Sigmoid colon (tissue), 7 donors: ENCODE measurements at places on chromosomes 5 and 9. TPM values are rescaled to one million over a fixed set of nuclear protein-coding genes. Genes with fewer than 3 reads are reported as not detected.

GRCh38 chr9:131755541-131756198 is 15.8 kb upstream of the RAPGEF1 start:
- H3K4me3 ChIP-seq, result no peak overlapping the region
- no peak overlapping the region for H3K27ac ChIP-seq
- no peaks in the 10 kb centered on the region for H3K4me1 ChIP-seq
- H3K36me3 ChIP-seq, result no peaks in the 10 kb centered on the region
- peak; percentile 81 for DNase-seq

DNA sequence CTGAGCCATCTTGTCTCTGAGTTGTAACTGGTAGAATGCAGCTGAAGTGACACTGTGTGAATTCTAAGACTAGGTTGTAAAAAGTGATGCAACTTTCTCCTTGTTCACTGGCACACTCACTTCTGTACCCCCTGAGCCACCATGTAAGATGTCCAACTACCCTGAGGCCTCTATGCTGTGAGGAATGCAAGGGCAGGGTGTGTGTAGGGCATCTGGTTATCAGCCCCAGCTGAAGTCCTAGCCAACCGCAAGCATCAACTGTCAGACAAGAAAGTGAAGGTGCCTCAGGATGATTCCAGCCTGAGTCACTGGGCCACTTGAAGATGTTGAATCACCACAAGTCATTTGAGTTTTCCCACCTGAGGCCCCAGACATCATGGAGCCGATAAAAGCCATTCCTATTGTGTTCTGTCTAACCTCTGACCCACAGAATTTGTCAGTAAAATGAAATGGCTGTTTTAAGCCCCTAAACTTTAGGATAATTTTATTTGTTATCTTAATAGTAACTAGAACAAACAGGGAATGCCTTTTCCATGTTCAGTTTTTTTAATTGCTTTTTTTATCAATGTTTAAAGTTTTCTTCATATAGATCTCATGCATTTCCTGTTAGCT is 18.7 kb upstream of the RHOBTB3 start:
- no peak overlapping the region for H3K27ac ChIP-seq
- H3K27me3 ChIP-seq, result no peaks in the 10 kb centered on the region
- no peaks in the 10 kb centered on the region for H3K4me1 ChIP-seq
- no peak for DNase-seq
- no peak overlapping the region for H3K4me3 ChIP-seq

DNA sequence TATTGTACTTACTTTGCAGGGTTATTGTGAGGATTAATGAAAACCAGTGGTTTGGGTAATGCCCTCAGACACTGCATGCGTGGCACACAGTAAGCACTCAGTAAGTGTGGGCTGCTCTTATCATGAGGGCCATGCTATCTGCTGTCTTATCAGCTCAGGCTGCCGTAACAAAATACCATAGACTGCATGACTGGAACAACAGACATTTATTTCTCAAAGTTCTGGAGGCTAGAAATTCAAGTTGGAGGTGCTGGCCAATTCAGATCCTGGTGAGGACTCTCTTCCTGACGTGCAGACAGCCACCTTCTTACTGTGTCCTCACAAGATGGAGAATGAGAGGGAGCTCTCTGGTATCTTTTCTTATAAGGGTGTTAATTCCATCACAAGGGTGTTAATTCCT is 23.9 kb upstream of the SH3PXD2B start:
- peak; percentile 13 for DNase-seq
- no peaks in the 10 kb centered on the region for H3K27me3 ChIP-seq
- no peaks in the 10 kb centered on the region for H3K36me3 ChIP-seq
- no peak overlapping the region for H3K4me3 ChIP-seq
- H3K27ac ChIP-seq, result no peak overlapping the region

- no peaks in the 10 kb centered on the region for H3K36me3 ChIP-seq
- no peaks in the 10 kb centered on the region for H3K4me1 ChIP-seq
- no peak overlapping the region for H3K27ac ChIP-seq
- DNase-seq, result no peak
Observed at GRCh38 chr9:29325894-29326293, 1752.6 kb upstream of the C9orf72 start.

DNA sequence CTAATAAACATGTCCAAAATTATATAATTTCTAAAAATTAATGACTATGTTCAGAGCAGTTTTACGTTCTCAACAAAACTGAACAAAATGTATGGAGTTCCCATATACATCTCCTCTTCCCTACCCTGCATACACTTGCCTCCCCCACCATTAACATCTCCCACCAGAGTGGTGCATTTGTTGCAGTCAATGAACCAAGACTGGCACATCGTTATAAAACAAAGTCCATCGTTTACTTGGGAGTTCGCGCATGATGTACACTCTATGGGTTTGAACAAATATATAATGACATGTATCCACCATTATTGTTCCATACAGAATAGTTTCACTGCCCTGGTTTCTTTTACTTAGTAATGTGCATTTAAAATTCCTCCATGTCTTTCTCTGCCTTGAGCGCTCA is 130.1 kb downstream of the APBA1 start:
- DNase-seq, result no peak
- no peak overlapping the region for H3K27ac ChIP-seq
- no peaks in the 10 kb centered on the region for H3K27me3 ChIP-seq
- no peaks in the 10 kb centered on the region for H3K36me3 ChIP-seq

DNA sequence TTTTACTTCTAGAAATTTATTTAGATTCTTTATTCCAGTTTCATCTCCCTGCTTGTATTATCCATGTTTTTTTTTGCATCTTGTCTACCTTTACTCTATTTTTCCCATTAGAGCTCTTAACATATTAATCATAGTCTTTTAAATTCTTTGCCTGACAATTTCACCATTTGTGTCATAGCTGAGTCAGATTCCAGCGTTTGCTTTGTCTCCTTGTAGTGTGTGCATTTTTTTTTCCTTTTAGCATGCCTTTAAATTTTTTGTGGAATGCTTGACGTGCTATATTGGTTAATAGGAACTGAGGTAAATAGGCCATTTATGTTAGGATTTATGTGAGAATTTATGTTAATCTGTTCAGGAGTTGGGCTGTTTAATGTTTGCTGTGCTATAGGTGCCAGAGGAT is 41.8 kb upstream of the NFIL3 start:
- no peak for DNase-seq
- no peaks in the 10 kb centered on the region for H3K27me3 ChIP-seq
- H3K4me1 ChIP-seq, result no peaks in the 10 kb centered on the region
- no peak overlapping the region for H3K4me3 ChIP-seq
- no peak overlapping the region for H3K27ac ChIP-seq

- H3K27ac ChIP-seq, result no peak overlapping the region
- H3K36me3 ChIP-seq, result no peaks in the 10 kb centered on the region
- no peak for DNase-seq
Observed at GRCh38 chr5:93731987-93732386, 9.4 kb downstream of the POU5F2 start.

DNA sequence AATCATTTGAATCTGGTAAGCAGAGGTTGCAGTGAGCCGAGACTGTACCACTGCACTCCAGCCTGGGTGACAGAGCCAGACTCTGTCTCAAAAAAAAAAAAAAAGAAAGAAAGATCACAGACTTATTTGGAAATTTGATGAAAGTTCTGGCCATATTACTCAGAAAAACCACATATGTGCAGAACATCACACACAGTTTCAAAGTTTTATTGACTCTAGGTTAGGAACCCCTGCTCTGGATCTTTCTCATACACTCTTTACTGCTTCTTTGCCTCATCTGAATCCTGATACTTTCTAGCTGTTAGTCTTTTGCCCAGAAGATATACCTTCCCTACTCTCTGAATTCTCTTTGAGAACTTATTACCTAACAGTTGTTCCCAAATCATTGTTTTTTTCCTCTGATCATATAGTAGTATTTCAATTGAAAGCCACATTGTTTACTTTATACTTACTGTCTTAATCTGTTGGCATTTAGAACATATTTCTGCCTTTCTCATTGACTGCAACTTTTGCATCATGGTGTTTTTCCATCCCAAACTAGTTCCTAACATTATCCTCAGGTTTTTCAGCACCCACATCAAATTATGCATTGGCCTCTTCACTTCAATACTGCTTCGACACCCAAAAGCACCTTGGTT is 68.7 kb downstream of the LNPEP start:
- no peak overlapping the region for H3K27ac ChIP-seq
- no peak for DNase-seq
- no peak overlapping the region for H3K4me3 ChIP-seq
- H3K27me3 ChIP-seq, result no peaks in the 10 kb centered on the region

DNA sequence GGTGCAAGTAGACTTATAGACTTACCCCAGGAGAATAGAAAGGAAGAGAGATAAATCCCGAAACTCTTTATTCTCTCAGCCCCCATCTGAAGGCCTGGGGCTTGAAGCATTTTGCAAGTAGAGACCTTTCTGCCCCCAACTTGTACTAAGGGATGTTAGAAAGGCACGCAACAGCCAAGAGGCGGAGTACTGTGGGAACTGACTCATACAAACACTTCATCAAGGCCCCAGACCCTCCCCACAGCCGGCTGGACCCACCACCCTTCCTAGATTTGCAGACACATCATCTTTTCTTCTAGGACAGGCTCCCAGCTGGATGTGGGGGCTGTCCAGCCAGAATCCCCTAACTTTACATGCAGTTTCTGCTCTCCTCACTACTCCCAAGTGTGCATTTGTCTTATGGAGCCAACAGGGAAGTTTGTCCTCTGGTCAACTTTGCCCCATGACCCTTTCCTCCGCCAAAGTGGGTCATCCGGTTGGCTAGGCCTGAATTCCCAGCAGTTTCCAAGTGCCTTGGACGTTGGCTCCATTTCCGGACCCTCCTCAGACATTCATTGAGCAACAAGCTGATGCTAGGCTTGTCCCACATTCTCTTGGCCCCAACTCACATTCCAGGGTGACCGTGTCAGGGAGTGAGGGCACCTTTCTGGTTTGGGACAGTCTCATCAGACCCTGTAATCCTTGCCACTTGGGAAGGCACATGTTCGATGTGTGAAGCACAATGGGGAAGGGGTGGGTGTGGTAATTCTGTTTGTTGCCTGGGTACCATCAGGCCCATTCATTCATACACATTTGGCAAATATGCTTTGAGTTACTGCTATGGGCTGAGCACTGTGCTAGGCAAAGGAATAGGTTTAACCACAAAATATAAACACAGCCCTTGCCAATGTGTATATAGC is 64.6 kb downstream of the ABLIM3 start:
- no peak for DNase-seq
- no peak overlapping the region for H3K4me3 ChIP-seq

GRCh38 chr5:56481428-56482357 is 248.6 kb upstream of the ANKRD55 start:
- no peaks in the 10 kb centered on the region for H3K36me3 ChIP-seq
- H3K27ac ChIP-seq, result peak overlapping the region; percentile 84
- H3K27me3 ChIP-seq, result no peaks in the 10 kb centered on the region

GRCh38 chr5:54329731-54330709 is 19.6 kb upstream of the ARL15 start:
- DNase-seq, result no peak
- H3K4me3 ChIP-seq, result no peak overlapping the region
- H3K36me3 ChIP-seq, result no peaks in the 10 kb centered on the region
- no peak overlapping the region for H3K27ac ChIP-seq
- H3K27me3 ChIP-seq, result no peaks in the 10 kb centered on the region

DNA sequence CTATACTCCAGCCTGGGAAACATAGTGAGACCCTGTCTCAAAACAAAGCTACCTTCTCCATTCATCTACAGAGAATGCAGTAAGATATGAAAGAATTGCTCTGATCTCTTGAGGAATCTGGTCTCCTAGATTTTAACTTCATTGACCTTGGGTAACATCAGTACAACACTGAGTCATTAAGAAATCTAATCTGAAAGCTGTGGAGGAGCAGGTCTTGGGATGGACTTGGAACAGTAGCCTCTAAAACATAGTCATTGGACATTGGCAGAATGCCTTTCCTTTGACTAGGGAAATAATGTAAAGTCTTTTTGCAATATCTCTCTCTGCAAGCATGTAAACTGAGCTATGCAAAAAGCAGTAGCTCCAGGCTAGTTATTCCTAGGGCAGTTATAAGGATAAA is 58.1 kb downstream of the KCNN2 start:
- no peaks in the 10 kb centered on the region for H3K36me3 ChIP-seq
- H3K4me1 ChIP-seq, result no peaks in the 10 kb centered on the region
- no peak overlapping the region for H3K27ac ChIP-seq
- H3K4me3 ChIP-seq, result no peak overlapping the region

DNA sequence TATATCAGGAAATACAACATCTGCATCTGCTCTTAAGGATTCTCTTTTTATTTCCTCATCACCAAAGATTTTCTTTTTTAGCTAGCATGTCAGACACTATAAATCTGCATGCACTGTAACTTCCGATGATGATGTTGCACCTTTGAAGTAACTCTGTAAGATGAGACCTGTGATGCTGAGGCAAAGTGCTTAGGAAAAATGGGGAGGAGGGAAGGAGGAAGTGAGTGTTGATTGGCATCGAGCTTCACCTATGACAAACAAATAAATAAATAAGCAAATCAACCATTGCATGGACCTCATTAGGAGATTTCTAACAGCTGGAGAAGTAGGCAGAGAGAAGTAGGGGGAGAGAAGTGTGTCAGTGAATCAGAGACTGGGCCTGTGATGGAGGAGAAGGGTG is 52.6 kb downstream of the ENC1 start:
- H3K27ac ChIP-seq, result no peak overlapping the region
- H3K4me1 ChIP-seq, result no peaks in the 10 kb centered on the region
- no peak overlapping the region for H3K4me3 ChIP-seq
- H3K27me3 ChIP-seq, result no peaks in the 10 kb centered on the region

DNA sequence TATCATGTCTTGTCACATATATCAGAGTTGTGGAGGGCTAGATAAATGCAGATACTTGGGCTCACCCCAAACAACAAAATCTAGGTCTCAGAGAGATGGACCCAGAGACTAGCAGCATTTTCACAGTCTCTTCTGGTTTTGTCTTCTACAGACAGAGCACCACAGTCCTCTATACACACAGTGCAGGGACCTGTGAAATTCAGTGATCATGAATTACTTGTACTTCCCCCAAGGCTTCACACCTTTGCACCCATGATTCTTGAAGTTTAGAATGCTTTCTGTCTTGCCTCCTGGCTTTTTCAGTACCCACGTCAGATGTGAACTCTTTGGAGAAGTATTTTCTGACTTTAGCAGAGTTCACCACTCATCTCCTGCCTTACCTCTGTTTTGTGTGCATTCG is 371.5 kb upstream of the PRR16 start:
- no peak for DNase-seq
- no peaks in the 10 kb centered on the region for H3K36me3 ChIP-seq
- no peak overlapping the region for H3K4me3 ChIP-seq
- no peaks in the 10 kb centered on the region for H3K4me1 ChIP-seq
- no peak overlapping the region for H3K27ac ChIP-seq
- H3K27me3 ChIP-seq, result no peaks in the 10 kb centered on the region

GRCh38 chr9:126698756-126699155 is 85.0 kb downstream of the LMX1B start:
- no peaks in the 10 kb centered on the region for H3K27me3 ChIP-seq
- no peak overlapping the region for H3K4me3 ChIP-seq
- H3K27ac ChIP-seq, result no peak overlapping the region
- no peaks in the 10 kb centered on the region for H3K4me1 ChIP-seq
- peak; percentile 36 for DNase-seq
- no peaks in the 10 kb centered on the region for H3K36me3 ChIP-seq

- peak overlapping the region; percentile 21 for H3K27ac ChIP-seq
- H3K4me3 ChIP-seq, result no peak overlapping the region
- H3K4me1 ChIP-seq, result peaks cover 18% of the 10 kb centered on the region
- no peaks in the 10 kb centered on the region for H3K36me3 ChIP-seq
- H3K27me3 ChIP-seq, result no peaks in the 10 kb centered on the region
- DNase-seq, result peak; percentile 82
Observed at GRCh38 chr5:122183098-122183787, 53.9 kb downstream of the ZNF474 start.

PAEP gene
- total RNA-seq, result not detected

LPAR1 gene
- 47.9 TPM for total RNA-seq

APC gene
- 81.4 TPM for total RNA-seq

SLC25A48 gene
- total RNA-seq, result not detected

SGCD gene
- 8.2 TPM for total RNA-seq

IQGAP2 gene
- 24.6 TPM for total RNA-seq

SET gene
- 185 TPM for total RNA-seq

FRRS1L gene
- total RNA-seq, result 2.3 TPM
